H7 (cell line): ENCODE measurements at places on chromosomes 2 and 18.
A peak's percentile ranks its signal among the peaks of the same experiment; 100 is the strongest.

DNA sequence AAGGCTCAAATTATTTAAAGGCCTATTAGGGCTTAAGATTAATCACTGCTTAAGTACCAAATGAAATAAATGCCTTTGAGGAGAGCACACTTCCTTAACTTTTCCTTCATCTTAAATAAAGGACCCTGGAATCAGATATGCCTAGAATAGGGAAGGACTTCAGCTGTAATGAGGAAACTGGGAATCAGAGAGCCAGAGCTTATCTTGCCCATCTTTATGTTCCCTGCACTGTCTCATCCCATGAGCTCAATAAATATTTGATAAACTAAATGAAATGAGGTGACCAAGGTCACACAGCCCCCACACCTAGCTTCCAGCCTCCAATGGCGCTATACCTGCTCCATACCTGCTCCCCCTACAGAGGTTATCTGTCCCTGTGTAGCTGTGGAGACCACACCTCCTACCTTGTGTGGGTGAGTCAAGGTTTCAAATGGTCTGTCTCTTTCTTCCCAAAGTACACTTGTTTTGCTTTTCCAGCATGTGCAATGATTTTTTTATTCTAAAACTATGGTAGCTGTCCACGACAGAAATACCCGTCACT is 23.4 kb upstream of the NEDD4L start:
- DNase-seq = no peak

DNA sequence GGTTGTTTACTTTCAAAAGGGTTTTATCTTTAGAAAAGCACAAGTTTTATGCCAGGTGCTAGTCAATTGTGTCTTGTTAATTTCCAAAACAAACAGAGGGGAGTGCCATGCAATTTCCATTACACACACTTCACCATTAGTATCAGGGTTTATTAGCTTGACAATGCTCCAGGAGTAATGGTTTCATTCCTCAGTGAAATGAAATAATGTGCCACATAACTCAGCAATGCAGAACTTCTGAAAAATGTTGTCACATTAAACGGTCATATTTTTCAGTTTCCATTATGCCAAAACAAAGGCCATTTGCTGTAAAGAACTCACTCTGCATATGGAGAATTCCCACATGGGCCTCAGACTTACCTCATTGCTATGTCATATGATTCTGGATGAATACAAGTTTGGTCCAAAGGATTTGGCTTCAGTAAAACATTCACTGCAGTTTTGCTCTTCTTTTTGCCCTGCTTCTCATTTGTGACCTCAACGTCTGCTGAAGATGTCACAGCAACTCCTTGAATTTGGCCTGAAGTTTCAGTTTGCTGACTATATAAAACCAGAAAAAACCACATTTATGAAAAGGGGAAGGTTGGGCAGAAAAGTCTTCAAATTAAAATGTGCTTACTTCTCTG is 198.2 kb downstream of the SRBD1 start:
- peak; percentile 8 for DNase-seq

DNA sequence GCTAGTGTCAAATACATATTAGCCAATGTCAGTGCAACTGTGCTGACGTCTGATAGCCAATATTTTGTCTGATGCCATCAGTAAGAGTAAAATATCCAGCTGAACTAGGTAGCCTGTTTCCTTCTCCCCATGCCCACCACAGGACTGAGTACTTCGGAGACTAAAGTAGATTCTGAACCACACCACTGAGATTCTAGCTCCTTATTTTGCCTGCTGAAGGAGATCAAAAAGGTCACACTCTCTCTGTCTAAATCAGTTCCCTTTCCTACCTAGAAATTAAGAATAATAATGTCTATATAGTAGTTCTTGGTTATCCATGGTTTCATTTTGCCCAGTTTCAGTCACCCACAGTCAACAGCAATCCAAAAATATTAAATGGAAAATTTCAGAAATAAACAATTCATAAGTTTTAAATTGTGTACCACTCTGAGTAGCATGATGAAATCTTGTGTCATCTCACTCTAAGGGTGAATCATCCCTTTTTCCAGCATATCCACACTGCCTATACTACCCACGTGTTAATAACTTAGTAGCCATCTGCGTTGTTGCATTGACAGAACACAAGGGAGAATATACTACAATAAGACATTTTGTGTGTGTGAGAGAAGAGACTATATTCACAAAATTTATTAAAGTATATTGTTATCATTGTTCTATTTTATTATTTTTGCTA is 1043.3 kb upstream of the PIK3C3 start:
- no peak for DNase-seq

- no peak for DNase-seq
Observed at GRCh38 chr2:226132323-226133215, 667.1 kb downstream of the IRS1 start.

DNA sequence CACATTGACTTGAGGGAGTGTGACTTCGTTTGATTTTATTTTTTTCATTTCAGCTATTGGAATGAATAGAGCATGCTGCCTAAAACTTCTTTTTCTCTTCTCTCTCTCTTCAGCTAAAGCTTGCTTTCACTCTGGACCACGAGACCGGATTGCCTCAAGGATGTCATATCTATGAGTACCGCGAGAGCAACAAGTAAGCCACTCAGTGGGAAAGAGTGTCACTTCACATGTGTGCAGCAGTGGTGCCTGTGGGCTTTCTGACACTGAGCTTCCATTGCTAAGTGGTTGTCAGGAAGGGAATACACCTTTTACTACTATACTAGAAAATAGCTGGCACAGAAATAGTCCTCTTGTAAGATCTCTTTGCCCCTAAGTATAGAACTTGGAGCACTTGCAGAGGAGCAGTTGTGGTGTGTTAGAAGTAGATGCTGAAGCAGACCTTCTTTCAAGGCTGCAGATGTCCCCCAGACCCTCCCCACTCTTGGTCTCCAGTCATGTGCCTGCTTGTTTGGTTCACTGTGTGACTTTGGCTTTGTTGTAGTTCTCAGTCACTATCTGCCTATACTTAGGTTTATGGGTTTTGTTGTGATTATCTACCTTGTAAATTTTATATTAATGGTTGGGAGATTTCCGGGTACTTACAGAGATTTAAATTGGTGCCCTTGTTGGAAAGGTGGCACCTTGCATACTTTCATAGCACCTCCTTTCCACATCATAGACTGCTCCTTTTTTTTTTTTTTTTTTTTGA is 78.5 kb upstream of the ALPP start:
- no peak for DNase-seq

DNA sequence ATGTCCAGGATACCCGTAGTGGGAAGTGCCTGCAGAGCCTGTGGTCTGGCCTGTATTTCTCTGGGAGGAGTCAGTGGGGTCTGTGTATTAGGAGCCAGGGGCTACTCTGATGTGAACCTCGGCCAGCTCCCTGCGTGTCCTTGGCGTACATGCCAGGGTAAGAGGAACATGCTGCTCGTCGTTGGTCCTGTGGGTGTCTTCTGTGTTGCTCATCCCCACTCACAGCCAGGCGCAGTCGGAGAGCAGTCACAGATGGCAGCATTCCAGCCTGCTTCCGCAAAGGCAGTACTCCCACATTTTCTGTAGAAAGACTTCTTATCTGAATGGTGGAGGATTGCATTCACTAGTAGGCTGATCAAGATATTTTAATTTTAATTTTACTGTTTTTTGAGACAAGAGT is 84.9 kb downstream of the DGKD start:
- DNase-seq = no peak

- no peak for DNase-seq
Observed at GRCh38 chr2:154704991-154705390, 6.5 kb downstream of the KCNJ3 start.

DNA sequence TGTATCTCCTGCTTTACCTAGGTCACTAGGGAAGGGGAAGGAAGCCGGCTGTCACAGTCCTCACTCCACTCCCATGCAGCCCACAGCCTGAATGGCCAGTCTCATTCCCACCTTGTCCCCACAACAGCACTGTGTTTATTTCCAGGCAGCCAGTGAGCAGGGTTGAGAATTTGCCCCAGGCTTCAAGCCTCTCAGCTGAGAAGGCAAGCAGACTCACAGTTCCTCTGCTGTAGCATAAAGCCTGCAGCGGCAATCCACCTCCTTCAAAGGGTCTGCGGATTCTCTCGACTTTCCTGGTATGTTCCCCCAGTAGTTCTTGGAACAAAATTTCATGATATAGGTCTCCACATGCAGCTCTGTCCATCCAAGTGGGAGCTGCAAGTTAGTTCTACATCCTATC is 262.9 kb upstream of the GULP1 start:
- no peak for DNase-seq

GRCh38 chr2:107717661-107718060 is 109.0 kb upstream of the RGPD4 start:
- DNase-seq = peak; percentile 1

DNA sequence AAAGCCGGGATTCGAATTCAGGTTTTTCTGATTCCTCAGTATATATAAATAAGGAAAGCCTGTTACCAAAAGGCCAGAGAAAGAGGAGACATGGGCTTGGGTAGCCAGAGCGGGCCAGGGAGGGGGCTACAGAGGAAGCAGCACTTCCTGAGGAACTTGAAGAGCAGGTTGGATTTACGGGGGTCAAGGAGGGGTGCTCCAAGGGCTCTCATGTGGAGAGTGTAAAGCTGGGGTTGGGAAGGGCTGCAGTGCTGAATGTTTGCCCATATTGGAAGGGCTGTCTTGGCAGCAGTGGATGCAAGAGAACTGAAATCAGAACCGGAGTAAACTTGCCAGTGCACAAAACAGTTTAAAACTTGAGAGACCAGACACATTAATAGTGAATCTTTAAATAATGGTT is 511.5 kb downstream of the CNTNAP5 start:
- DNase-seq = no peak

DNA sequence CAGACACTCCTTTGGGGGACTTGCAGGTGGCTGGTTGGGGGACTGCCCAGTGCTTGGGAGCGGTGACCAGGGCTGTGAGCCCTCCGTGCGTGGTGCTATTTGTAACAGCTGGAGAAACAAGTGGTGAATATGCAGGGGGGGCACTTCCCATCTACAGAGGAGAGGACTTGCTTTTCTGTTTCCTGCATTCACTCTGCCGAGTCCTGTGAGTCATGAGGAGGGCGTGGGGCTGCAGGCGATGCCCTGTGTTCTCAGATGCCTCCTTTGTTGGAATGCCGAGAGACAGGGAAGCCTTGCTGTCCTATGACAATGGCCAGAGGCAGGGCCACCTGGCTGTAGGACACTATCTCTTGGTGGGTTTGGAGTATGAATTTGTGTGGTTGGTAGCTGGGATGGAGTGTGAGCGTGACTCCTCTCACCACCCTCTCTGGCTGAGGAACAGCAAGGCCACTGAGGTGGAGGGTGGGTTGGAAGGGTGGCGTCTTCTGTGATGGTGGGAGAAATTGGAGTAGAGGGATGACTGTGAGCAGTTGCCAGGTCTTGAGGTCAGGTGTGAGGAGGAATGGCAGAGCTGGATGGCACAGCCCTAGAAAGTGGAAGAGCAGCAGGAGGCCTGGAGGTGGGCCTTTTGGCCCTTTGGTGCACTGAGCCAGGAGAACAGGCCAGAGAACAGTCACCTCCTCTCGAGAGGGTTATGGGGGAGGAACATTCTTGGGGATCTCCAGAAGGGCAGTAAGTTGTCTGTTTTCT is 24.3 kb downstream of the FHOD3 start:
- DNase-seq = no peak

DNA sequence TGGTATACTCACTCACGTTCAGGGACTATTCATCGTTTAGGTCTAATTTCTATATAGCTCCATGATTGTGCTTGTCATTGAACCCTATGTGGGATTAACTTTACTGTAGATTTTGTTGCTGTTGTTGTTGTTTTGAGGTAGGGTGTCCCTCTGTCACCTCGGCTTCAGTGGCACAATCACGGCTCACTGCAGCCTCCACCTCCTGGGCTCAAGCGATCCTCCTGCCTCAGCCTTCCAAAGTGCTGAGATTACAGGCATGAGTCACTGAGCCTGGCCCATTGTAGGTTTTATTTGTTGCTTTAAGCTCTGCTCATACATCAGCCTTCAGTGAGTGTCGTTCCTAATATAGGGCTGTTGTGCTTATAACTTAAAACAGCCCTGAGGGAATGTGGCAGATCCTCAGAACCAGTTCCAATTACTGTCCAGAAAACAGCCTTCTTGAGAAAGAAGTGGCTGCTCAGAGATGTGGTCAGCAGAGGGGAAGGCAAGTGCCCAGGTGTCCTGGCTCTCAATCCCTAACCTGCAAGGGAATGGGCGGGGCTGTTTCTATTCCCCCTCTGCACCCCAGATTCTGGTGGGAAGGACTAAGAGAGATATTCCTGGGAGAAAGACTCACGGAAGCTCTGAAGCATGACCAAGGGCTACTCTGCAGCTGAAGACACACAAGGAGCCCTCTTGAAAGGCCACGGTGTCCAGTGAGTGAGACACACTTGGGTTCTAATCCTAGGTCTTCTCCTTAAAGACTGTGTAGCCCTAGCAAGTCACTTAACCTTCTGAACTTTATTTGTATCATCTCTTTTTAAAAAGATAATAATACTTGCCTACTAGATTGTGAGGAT is 79.6 kb upstream of the LCLAT1 start:
- DNase-seq = no peak

- DNase-seq = no peak
Observed at GRCh38 chr2:226414335-226414734, 385.3 kb downstream of the IRS1 start.

- peak; percentile 93 for DNase-seq
Observed at GRCh38 chr2:222290736-222291484, 7.9 kb downstream of the PAX3 start.

DNA sequence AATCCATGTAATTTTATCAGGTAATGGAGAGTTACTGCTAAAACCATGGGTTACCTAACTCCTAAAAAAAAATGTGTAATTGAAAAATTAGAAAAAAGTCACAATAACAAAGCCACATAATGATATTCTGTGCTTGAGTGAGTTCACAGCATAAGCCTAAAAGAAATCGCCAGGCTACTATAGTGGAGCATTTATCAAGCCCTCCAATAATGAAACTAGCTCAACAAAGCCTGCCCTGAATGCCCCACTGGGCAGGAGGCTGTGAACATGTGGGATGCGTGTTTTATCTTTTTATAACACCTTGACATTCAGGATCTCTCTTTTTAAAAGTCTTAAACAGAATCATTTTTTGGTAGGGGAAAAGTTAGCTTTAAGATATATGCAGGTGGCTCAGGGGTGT is 86.3 kb downstream of the KCTD18 start:
- DNase-seq = no peak
